ENCODE measurements at places on chromosomes 11 and 22. TPM values are rescaled to one million over a fixed set of nuclear protein-coding genes. Genes with fewer than 3 reads are reported as not detected.

Gene TTC36
- total RNA-seq: 4.2 TPM

Gene PRAME
- 0.12 TPM for total RNA-seq

Gene ZPR1
- total RNA-seq: 18.5 TPM

Gene OR52I2
- total RNA-seq: not detected

Gene SSTR3
- 0.35 TPM for total RNA-seq

Gene CDHR5
- total RNA-seq: 21.3 TPM

Gene PATE3
- total RNA-seq: not detected

Gene ARHGEF17
- total RNA-seq: 102 TPM

Data from metanephros (tissue), 2 donors.